Activated CD4-positive, CD25-positive, alpha-beta regulatory T cell (primary cell): ENCODE measurements at places on chromosomes 7 and 10.

DNA sequence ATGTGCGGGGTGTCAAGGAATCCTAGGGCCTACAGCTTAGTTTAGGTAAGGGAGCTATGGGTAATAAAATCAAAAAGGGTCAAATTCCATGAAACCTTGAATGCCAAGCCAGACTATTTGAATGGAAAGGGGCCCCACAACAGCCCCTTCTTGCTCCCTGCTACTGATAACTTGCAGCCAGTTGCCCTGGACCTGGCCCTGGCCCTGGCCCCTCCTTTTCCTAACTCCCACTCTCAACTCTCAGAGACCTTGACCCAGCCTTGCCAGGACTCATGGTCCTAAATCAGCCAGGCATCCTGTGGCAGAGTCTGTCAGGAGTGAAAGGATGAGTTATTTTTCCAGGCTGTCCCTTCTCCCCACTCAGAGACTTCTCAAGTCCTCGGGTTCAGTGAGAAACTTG lies 5.9 kb downstream of the KCNIP2 start:
- no peak for DNase-seq

GRCh38 chr7:131581241-131582051 lies 25.0 kb upstream of the PODXL start:
- no peak for DNase-seq

GRCh38 chr7:100170101-100170897 lies 1.9 kb upstream of the GAL3ST4 start:
- DNase-seq: no peak

GRCh38 chr7:143811-144453 lies 48.4 kb upstream of the FAM20C start:
- DNase-seq: no peak

DNA sequence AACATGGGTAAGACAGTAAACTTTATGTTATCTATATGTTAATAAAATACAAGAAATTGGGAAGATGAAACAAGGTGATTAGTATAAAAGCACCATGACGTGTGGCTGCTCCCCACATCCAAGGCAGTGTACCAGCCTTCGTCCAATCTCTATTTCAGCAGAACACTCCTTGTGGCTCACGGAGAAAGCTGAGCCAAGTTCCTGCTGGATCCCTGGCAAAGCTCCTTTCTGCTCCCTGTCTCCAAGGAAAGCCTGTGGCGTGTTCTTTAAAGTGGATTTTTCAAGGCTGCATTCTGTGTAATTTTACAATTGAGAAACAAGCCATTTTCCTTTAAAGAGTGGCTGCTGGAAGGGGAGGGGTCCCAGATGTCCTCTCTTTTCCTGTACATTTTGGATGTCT lies 467.3 kb downstream of the PTPRN2 start:
- no peak for DNase-seq

GRCh38 chr7:142012825-142013511 lies 17.3 kb downstream of the MGAM start:
- DNase-seq: no peak

GRCh38 chr10:18113881-18114280 lies 26.3 kb upstream of the CACNB2 start:
- no peak for DNase-seq
